ENCODE measurements at places on chromosomes 12 and 14. TPM values are rescaled to one million over a fixed set of nuclear protein-coding genes. Genes with fewer than 3 reads are reported as not detected.

GRCh38 chr14:55430024-55430690 lies 10.3 kb downstream of the TBPL2 start:
- peak; percentile 73 for DNase-seq

GRCh38 chr14:90903101-90903500 lies 86.9 kb upstream of the TTC7B start:
- peak; percentile 47 for DNase-seq

GRCh38 chr12:2290091-2290490 lies 237.3 kb downstream of the CACNA1C start:
- no peak for DNase-seq

- DNase-seq: no peak
Measured at GRCh38 chr14:90062822-90063539, 1.2 kb downstream of the KCNK13 start.

DNA sequence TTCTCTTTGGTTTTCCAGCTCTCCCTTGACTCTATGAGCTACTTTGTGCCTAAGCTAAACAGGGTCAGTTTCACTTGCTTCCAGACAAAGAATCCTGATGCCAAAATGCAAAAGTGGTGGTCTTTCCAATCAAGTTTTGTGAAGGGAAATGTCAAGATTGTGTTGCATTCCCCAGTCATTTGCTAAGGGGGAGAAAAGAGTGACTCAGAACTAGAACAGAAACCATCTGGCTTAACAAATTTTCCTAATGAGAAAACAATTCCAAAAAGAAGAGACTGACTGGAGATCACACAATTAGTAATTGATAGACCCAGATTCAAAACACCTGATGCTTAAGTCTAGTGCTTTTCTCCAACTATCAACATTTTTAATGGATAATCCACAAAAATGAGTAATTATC lies 235.1 kb upstream of the DIO2 start:
- no peak for DNase-seq

TSHR gene
- not detected for total RNA-seq

MORN3 gene
- total RNA-seq: 0.46 TPM

CCDC60 gene
- total RNA-seq: not detected

DNA sequence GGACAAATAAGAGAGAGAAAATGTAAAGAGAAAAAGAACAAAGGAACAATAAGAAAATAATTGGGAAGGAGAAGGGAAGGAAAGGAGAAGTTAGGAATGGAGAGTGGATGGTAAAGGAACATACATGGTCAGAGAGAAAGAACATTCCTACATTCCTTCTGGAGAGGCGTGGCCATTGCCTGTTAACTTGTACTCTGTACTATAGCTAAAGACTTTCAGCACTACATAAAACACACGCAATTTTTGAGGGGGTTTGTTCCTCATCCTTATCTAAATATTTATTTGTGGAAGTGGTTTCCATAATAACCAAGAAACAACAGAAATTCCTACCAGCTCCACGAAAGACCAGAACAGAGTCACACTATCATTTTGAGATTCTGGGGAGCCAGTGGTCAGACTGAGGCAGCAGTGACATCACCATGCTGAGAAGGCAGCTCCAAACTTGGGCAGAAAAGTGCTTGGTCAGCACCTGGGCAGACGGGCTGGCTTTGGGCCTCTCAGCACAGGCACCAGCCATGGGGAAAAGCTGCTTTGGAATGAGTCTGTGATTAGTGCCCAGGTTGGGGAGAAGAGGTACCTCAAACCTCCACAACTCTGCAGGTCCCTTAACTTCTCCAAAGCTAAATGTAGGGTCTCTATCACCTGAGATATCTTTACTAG lies 125.9 kb upstream of the NTF3 start:
- no peak for DNase-seq

- DNase-seq: no peak
Measured at GRCh38 chr12:118541071-118541470, 164.7 kb downstream of the SUDS3 start.

- DNase-seq: peak; percentile 91
Measured at GRCh38 chr12:2268471-2269286, 215.9 kb downstream of the CACNA1C start.

DNA sequence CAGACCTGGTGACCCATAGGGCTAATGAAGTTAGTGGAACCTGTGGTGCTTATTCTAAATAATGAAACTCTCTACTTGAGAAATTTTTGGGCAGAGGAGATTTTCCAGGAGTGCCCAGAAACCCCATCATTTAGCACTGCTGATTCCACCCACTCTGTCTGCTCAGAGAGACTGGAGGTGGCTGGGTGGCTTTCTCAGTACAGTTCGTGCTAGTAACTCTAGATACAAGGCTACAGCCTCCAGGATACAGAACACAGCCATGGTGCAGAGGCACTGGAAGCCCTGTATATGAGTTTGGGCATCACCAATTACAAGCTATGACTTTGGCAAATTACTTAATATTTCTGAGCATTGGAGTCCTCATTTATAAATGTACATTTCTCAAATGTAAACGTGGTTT lies 32.4 kb downstream of the CCDC177 start:
- no peak for DNase-seq

DNA sequence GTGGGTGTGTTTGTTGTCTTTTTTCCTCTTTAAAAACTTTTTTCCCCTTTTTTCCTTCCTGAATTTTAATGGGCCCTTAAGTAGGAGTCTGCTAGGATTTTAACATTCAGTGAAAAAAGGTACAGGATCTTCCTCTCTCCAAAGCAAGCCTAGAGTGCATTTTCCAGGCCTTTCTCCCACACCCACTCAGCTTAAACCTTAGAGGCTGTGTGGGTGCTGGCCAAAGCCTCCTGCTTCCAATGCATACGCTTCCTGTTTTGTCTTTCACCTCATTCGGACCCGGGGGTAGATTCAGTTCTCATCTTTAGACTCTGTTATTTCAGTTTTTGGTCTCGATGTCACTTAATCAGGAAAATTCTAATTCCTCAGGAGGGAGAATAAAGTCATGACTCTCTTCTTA lies 51.2 kb downstream of the TMEM30B start:
- no peak for DNase-seq

DIO2 gene
- total RNA-seq: 70.7 TPM

GRCh38 chr12:70052931-70053497 lies 190.2 kb upstream of the CNOT2 start:
- DNase-seq: peak; percentile 6

- DNase-seq: no peak
Measured at GRCh38 chr14:100903672-100904185, at the start of gene RTL1. RTL1 (minus strand) TSS chr14:100903722; CDS start chr14:100884788, 18,934 bp downstream.

NELL2 gene
- total RNA-seq: not detected

- no peak for DNase-seq
Measured at GRCh38 chr12:100473716-100474150, at the start of gene NR1H4. NR1H4 (plus strand) TSS chr12:100473866; CDS start chr12:100493324, 19,458 bp downstream.

DNA sequence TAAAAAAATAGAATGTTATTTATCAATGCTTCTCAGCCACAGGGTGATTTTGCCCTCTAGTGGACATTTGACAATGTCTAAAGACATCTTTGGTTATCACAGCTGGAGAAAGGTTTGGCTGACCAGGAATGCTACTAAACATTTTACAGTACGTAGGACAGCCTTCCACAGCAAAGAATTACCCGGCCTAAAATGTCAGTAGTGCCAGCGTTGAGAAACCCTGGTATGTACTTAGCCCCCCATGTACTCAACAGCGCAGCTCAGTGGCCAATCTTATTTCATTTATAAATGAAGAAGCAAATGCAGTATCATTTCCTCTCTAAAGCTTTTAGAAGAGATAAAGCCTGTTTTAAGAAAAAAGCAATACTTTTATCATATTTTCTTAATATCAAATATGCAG lies 5.8 kb downstream of the MARK3 start:
- peak; percentile 57 for DNase-seq

SERPINA12 gene
- not detected for total RNA-seq

TPPP2 gene
- total RNA-seq: not detected

DNA sequence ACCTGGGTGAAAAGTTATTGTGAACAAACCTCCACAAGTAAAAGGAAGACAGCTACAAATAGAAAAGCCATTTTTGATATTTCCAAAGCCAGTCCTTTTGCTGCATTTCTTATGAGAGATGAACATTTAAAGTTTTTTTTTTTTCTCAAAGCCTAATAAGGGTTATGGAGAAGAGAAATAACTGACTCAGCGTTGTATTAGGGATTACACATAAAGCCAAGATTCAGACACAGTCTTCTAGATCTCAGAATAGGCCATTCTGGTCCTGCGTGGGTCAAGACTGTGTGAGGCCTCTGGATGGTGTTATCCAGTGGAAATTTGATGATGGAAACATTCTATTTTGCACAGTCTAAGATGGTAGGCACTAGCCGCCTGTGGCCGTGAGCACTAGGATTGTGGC lies 459.8 kb downstream of the EGLN3 start:
- DNase-seq: no peak

CLECL1 gene
- not detected for total RNA-seq

GRCh38 chr12:6279256-6279628 lies 31.2 kb upstream of the PLEKHG6 start:
- DNase-seq: no peak
